ENCODE measurements at places on chromosomes 4 and X. TPM values are rescaled to one million over a fixed set of nuclear protein-coding genes. Genes with fewer than 3 reads are reported as not detected.

Gene PAK3
- total RNA-seq = 28.8 TPM

Gene SLC26A1
- total RNA-seq = not detected

Gene AGTR2
- not detected for total RNA-seq

DNA sequence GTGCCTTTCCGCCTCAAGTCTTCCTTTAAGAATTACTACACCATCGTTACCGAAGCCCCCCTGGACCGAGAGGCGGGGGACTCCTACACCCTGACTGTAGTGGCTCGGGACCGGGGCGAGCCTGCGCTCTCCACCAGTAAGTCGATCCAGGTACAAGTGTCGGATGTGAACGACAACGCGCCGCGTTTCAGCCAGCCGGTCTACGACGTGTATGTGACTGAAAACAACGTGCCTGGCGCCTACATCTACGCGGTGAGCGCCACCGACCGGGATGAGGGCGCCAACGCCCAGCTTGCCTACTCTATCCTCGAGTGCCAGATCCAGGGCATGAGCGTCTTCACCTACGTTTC lies 2.2 kb downstream of the PCDH10 start:
- peak overlapping the region; percentile 58 for H3K4me3 ChIP-seq
- peaks cover 47% of the 10 kb centered on the region for H3K27me3 ChIP-seq
- H3K27ac ChIP-seq = peak overlapping the region; percentile 61
- H3K36me3 ChIP-seq = no peaks in the 10 kb centered on the region
- H3K4me1 ChIP-seq = peaks cover 6% of the 10 kb centered on the region

DNA sequence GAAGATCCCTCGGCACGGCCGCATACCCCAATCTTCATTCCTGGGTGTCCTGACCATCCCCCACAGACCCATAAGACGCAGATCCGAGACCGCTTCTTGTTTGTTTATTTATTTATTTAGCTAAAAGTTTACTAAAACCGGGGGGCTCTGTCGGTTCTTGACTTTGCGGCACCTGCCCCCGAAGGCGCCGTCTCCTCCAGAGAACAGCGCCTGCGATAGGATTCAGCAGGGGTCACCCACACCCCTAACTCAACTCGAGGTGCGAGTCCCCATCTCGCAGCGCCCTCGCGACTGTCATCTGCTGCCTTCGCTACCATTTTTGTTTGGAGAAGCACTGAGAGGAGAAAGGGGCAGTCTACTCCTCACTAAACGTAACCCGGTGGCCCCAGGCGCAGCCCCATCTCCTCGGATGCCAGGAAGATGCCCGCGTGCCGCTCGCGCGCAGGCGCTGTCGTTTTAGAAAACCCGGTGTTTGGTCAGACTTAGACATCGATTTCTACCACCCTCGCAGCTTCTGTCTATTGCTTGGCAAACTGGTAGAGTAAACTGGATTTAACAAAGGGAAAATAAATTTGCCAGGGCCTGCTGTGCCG lies 18.9 kb upstream of the GPR101 start:
- H3K4me1 ChIP-seq = peaks cover 16% of the 10 kb centered on the region
- peak overlapping the region; percentile 17 for H3K4me3 ChIP-seq
- no peak for DNase-seq
- H3K36me3 ChIP-seq = no peaks in the 10 kb centered on the region
- no peak overlapping the region for H3K27ac ChIP-seq
- peaks cover 27% of the 10 kb centered on the region for H3K27me3 ChIP-seq

GRCh38 chr4:61877893-61878292 lies 677.8 kb downstream of the ADGRL3 start:
- H3K4me1 ChIP-seq = no peaks in the 10 kb centered on the region
- H3K27me3 ChIP-seq = no peaks in the 10 kb centered on the region
- no peak for DNase-seq
- no peak overlapping the region for H3K4me3 ChIP-seq
- no peaks in the 10 kb centered on the region for H3K36me3 ChIP-seq
- H3K27ac ChIP-seq = no peak overlapping the region

- no peaks in the 10 kb centered on the region for H3K27me3 ChIP-seq
- H3K36me3 ChIP-seq = no peaks in the 10 kb centered on the region
- H3K27ac ChIP-seq = peak within 1 kb of the TSS; percentile 95
- H3K4me3 ChIP-seq = peak within 1 kb of the TSS; percentile 52
- peak; percentile 69 for DNase-seq
Measured at GRCh38 chr4:5710961-5711478, at the start of gene EVC. TSS of gene EVC (plus strand) at chr4:5711201. CDS start at chr4:5711381, 180 bp downstream.

DNA sequence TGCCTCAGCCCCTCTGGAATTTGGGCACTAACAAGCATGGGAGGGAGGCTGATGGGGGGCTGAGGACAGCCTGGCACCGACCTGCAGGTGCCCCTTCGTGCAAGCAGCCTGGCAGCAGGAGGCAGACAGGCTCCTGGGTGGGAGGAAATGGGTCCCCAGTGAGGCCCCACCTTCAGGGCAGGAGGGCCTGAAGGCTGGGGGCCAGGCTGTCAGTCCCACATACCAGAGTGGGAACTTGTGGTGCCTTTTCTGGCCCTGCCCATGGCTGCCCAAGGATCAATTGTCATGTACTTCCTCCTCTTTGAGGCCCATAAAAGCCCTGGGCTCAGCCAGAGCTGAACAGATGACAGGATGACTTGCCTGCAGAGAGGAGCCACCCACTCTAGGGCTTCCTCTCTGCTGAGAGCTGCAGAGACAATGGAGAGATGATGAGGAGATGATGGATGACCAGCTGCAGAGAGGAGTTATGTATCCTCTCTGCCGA lies 141.0 kb downstream of the PDHA2 start:
- no peaks in the 10 kb centered on the region for H3K4me1 ChIP-seq
- no peaks in the 10 kb centered on the region for H3K27me3 ChIP-seq
- no peak overlapping the region for H3K27ac ChIP-seq
- DNase-seq = no peak
- no peak overlapping the region for H3K4me3 ChIP-seq
- no peaks in the 10 kb centered on the region for H3K36me3 ChIP-seq

DNA sequence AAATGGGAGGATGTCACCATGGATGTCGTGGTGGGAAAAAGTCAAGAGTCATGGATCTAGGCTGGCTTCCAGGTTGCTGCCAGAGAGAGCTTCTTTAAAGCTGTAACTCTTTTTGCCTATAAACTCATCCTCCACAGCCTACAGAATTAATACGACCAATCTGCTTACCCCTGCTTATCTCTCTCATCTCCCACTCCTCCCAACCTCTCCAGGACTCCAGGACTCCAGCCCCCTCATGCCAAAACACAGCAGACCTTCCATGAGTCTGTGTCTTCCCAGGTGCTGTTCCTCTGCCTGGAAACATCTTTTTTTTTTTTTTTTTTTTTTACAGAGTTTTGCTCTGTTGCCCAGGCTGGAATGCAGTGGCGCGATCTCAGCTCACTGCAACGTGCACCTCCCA lies 15.3 kb upstream of the SLC10A4 start:
- H3K4me1 ChIP-seq = no peaks in the 10 kb centered on the region
- H3K36me3 ChIP-seq = no peaks in the 10 kb centered on the region
- H3K27me3 ChIP-seq = no peaks in the 10 kb centered on the region
- DNase-seq = no peak

GRCh38 chrX:41421071-41421729 lies 25.9 kb upstream of the NYX start:
- H3K4me1 ChIP-seq = peaks cover 5% of the 10 kb centered on the region
- no peak overlapping the region for H3K27ac ChIP-seq
- no peak for DNase-seq
- no peaks in the 10 kb centered on the region for H3K36me3 ChIP-seq
- H3K27me3 ChIP-seq = no peaks in the 10 kb centered on the region

GRCh38 chrX:23013366-23013765 lies 13.6 kb downstream of the DDX53 start:
- H3K4me1 ChIP-seq = no peaks in the 10 kb centered on the region
- H3K27me3 ChIP-seq = no peaks in the 10 kb centered on the region
- H3K4me3 ChIP-seq = no peak overlapping the region
- no peak overlapping the region for H3K27ac ChIP-seq
- no peak for DNase-seq
- no peaks in the 10 kb centered on the region for H3K36me3 ChIP-seq

DNA sequence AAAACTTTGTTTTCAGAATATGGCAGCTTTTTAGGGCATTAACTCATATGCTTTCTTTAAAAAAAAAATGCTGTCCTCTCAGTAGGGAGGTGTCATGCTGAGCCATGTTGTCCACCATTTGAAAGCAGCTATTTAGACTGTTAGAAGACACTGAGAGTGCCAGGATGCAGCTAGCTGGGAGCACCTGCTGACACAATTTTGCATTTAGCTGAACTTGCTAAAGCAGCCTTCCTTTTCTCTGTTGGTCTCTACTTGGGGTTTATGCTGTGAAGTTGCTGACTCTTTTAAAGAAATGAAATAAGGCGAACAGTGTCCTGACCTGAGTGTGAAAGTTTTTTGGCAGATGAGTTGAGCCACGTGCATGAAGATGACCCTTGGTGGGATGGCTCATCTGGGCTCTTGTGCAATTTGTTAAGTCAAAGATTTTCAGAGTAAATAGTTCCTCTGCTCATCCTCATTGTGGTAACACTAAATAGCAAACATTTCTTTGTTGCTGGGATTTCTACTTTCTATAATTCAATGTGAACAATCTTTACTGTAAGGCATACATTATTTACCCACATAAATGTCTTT lies 64.5 kb downstream of the CDS1 start:
- no peaks in the 10 kb centered on the region for H3K4me1 ChIP-seq
- no peak for DNase-seq
- H3K27me3 ChIP-seq = no peaks in the 10 kb centered on the region
- H3K36me3 ChIP-seq = no peaks in the 10 kb centered on the region

GRCh38 chrX:117860517-117860916 lies 256.1 kb downstream of the KLHL13 start:
- no peak overlapping the region for H3K27ac ChIP-seq
- no peak overlapping the region for H3K4me3 ChIP-seq
- DNase-seq = no peak
- no peaks in the 10 kb centered on the region for H3K4me1 ChIP-seq
- no peaks in the 10 kb centered on the region for H3K36me3 ChIP-seq
- H3K27me3 ChIP-seq = no peaks in the 10 kb centered on the region

- no peaks in the 10 kb centered on the region for H3K27me3 ChIP-seq
- H3K36me3 ChIP-seq = no peaks in the 10 kb centered on the region
- H3K27ac ChIP-seq = no peak overlapping the region
- DNase-seq = no peak
- H3K4me1 ChIP-seq = no peaks in the 10 kb centered on the region
Measured at GRCh38 chrX:132452911-132453550, 35.8 kb downstream of the MBNL3 start.

GRCh38 chr4:119498527-119498926 lies 130.1 kb downstream of the PDE5A start:
- H3K27ac ChIP-seq = peak overlapping the region; percentile 87
- H3K4me3 ChIP-seq = no peak overlapping the region
- H3K27me3 ChIP-seq = no peaks in the 10 kb centered on the region
- H3K4me1 ChIP-seq = peaks cover 22% of the 10 kb centered on the region

GRCh38 chrX:13414006-13414647 lies 94.3 kb upstream of the ATXN3L start:
- H3K36me3 ChIP-seq = no peaks in the 10 kb centered on the region
- no peak for DNase-seq
- no peaks in the 10 kb centered on the region for H3K27me3 ChIP-seq
- no peaks in the 10 kb centered on the region for H3K4me1 ChIP-seq
- H3K27ac ChIP-seq = no peak overlapping the region
- no peak overlapping the region for H3K4me3 ChIP-seq

DNA sequence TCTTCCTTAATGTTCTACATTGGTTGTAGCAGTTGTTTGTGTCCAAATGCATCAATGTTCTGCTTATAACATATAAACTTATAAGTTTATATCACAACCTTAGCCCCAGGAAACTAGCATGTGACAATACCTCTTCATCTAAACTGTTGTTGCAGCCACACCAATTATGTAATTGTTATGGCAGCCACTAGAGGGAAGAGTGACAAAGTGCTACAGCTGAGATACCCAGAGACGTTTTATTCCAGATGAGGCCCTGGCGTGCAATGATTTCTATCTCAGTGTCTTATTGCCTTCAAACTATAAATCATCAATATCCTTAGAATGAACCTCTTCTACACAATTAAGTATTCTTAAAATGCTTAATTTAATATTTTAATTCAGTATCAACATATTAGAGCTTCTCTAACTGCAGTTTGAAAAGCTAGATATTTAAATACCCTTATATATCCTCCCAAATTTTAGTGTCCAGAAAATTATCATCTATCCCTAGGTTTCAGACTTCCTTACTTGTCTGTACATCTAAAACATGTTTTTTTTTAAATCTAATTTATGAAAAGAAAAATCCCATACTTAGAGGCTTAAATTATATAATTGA lies 171.6 kb downstream of the PCDH10 start:
- no peaks in the 10 kb centered on the region for H3K4me1 ChIP-seq
- no peaks in the 10 kb centered on the region for H3K36me3 ChIP-seq
- no peak for DNase-seq
- H3K4me3 ChIP-seq = no peak overlapping the region
- H3K27me3 ChIP-seq = no peaks in the 10 kb centered on the region
- H3K27ac ChIP-seq = no peak overlapping the region

- no peak overlapping the region for H3K27ac ChIP-seq
- H3K4me3 ChIP-seq = no peak overlapping the region
- no peaks in the 10 kb centered on the region for H3K4me1 ChIP-seq
- H3K36me3 ChIP-seq = no peaks in the 10 kb centered on the region
Measured at GRCh38 chr4:105978684-105979296, 83.5 kb downstream of the NPNT start.

DNA sequence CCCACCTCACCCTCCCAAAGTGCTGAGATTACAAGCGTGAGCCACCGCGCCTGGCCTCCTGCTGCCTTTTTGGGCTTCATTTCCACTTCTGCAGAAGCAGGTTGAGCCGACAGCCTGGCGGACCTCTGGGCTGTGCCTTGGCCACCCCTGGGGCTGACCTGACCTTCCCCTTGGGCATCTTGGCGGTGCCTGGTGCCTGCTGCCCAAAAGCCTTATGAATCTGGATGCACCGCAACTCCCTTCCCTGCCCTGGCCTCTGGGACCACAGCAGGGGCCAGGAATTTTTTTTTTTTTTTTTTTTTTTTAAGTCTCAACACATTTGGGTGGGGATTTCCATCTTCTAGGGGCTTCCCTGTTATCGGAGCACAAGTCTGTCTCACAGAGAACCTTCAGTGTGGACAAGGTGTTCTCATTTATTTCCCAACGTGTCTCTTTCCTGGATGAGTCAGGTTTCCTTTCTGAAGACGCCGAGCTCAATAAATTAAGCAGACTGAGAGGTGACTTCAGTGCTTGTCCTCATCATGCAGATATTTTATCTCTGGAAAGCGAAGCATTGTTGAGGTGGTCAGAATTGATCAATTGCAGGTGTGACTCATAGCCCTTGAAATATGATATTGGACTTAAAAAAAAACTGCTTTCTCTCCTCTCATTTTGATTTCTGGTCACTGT lies 79.7 kb downstream of the SHROOM2 start:
- no peaks in the 10 kb centered on the region for H3K36me3 ChIP-seq
- no peak overlapping the region for H3K4me3 ChIP-seq
- H3K27ac ChIP-seq = no peak overlapping the region
- no peaks in the 10 kb centered on the region for H3K4me1 ChIP-seq
- no peak for DNase-seq

DNA sequence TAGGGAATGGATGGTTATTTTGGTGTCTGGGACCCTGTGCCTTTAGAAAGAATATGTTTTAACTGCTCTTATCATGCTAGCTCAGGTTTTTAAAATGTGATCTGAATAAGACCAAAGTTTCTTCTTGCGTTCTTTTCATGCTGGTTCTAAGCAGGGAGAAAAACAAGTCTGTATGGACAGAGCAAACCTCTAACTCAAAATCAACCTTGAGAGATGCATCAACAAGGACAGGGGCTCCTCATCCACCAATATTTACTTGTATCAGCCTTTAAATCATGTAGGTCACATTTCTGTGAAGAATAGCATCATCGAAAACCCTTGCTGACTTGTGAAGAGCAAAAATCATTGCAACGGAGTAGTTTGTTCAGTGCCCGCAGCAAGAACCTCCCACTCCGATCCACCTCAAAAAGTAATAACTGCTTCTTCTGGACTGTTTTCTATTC lies 1.2 kb downstream of the ATP10D start:
- no peak for DNase-seq
- no peaks in the 10 kb centered on the region for H3K36me3 ChIP-seq
- peak overlapping the region; percentile 98 for H3K27ac ChIP-seq
- H3K4me1 ChIP-seq = peaks cover 50% of the 10 kb centered on the region
- no peaks in the 10 kb centered on the region for H3K27me3 ChIP-seq

Data from tibial nerve (tissue), 4 donors.